ENCODE measurements at places on chromosomes 13 and 19. TPM values are rescaled to one million over a fixed set of nuclear protein-coding genes. Genes with fewer than 3 reads are reported as not detected.

DNA sequence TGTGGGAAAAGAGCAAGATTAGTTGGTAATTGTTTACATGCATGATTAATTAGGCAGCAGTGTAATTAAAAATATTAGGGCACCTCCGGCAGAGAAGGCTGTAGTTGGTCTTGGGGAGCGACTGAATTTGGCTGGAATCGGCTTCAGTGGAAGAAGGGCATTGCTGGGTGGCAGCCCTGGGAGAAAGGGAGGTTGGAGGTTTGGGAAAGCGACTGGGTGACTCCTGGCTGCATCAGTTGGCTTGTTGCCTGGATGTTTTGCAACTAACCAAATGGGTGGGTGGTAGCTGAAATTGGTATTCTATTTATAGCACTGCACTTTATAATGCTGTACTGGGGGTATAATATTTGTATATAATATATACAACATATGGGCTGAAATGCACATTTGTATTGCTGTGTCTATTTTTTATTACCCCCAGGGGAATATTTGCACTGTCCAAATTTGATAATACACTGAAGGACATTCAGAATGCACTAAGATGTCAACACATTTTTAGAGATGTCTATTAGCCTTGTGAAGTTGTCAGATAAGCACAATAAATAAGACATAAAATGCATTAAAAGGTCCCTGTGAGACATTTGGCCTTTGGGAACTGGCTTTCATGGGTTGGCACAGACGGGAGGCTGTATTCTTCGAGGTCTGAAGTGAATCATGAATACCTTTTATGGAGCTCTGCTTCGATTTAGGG, 1.7 kb downstream of the B3GLCT start:
- no peak for DNase-seq

DNA sequence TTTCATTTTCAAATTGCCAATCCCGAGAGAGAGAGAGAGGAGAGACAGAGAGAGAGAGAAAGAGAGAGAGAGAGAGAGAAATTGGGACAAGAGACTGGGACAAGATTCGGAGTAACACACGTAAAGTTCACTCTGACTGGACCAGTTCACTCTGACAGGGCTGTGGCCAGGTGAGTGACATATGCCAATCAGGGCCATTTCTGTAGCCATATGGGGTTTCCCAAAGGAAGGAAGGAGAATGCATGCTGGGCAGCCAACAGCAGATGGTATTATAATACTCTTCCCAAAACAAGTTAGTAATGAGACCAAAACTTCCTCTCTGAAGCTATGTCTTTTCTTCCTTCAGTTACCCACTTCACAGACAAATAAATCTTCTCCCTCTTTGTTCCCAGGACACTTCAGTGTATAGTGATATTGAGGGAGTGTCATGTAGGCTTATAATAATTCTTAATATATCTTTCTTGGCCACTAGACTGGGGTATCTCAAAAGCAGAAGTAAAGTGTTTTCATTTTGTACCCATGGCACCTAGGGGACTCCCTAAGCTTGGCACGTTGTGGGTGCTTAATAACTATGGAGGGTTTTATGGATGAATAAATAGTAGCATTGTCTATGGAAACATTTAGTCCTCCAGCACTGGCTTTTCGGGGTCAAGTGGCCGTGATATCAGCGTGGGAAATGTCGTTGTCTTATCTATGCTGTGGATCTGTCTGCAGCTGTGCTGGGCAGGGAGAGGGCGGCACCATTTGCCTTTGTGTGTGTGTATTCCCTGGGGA, 51.6 kb downstream of the SERP2 start:
- DNase-seq: no peak

DNA sequence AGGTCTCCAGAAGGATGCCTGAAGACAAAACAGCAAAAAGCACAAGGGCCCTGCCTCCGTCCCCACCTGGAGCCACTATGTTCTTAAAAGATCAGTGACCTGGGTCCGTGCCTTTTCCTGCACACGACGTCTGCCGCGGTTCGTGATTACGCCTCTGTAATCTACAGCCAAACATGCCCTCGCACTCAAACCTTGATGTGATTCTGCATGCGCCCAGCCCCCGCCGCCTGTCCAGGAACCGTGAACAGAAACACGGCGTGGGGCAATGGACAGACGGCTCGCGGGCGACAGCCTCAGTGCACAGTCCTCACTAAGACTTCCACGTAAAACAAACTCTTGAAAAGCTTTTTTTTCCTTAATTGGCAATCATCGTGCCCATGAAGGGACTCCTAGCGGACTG, 15.5 kb downstream of the C13orf46 start:
- DNase-seq: no peak

DNA sequence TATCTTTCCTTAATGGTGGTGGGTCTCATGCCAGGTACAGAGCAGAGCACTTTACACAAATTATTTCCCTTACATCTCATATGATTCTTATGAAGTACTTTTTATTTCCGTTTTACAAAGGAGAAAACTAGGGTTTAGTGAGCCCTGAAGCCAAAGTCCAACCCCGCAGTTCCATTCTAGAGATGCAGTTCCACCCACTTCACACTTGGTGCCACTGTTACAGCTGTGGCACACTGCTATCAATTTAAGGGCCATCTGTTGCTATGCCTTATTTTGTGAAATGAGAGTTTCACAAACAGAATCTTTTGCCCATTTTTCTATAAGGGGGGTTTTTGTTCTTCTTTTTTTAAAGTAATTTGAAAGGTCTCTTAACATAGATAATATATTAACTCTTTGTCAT, 12.9 kb downstream of the MIPEP start:
- DNase-seq: no peak

DNA sequence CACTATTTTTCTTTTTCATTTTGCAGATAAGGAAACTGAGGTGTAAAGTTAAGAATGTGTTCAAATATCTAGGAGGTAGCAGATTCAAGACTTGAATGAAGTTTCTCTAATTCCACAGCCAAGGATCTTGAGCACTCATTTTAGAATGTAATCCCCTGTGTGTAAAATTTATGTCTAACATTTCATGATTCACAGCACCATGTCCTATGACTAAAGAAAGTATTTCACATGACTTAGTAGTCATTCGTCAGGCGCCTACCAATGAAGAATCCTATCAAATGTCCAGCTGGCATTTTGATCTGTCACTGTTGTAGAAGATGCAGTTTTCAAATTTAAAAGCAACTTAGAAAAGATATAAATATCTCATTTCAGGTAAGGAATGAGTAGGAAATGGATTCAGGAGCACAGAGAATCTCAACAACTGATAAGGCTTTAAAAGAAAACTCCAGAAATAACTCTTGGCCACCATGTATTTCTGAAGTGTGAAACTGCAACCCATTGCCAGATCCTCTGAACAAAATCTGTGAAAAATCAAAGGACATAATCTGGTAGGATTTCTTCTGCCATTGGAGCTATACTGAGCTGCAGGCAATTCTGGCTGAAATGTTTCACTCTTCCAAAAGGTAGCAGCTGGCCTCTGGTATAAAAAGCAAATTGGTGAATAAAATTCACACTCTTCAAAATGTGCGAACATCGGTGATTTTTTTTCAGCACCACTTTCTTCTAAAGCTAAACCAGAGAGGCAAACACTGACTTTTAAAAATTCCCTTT, 92.2 kb downstream of the DCLK1 start:
- no peak for DNase-seq

GRCh38 chr19:10690341-10690781, 10.9 kb upstream of the QTRT1 start:
- DNase-seq: no peak

GRCh38 chr19:10155839-10156238, 36.1 kb upstream of the EIF3G start:
- no peak for DNase-seq

DNA sequence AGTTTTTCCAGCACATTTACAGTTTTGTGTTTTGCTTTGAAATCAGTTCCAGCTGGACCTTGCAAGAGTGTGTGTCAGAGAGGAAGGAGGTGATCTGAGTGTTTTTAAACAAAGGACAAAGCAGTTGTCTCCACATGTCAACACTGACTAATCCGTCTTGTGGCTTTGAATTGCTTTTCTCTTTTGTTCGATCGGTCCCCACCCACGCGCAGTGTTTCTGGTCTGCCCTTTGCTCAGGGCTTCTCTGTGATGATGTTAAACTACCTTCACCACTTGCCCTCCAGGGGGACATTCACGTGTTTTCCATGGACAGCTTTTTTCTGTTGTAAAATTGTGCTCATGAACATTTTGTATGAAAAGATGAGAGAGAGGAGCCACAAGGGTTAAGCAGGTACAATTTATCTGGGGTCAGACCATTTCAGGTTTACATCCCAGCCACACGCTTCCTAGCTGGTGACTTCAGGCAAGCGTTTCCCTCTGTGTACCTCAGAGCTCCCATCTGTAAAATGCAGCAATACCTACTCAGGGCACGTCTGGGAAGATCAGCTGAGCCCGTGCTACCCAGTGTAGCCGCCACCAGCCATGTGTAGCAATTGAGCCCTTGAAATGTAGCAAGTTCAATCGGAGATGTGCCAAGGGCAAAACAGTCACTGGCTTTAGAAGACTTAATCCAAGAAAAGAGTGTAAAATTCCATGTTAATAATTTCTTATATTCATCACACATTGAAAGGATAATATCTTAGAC, 13.5 kb upstream of the PLA2G4C start:
- DNase-seq: no peak

- DNase-seq: no peak
Measured at GRCh38 chr19:3784607-3785450, 1.4 kb downstream of the MATK start.

GRCh38 chr13:113627136-113627535, 30.9 kb downstream of the ATP4B start:
- no peak for DNase-seq

DNA sequence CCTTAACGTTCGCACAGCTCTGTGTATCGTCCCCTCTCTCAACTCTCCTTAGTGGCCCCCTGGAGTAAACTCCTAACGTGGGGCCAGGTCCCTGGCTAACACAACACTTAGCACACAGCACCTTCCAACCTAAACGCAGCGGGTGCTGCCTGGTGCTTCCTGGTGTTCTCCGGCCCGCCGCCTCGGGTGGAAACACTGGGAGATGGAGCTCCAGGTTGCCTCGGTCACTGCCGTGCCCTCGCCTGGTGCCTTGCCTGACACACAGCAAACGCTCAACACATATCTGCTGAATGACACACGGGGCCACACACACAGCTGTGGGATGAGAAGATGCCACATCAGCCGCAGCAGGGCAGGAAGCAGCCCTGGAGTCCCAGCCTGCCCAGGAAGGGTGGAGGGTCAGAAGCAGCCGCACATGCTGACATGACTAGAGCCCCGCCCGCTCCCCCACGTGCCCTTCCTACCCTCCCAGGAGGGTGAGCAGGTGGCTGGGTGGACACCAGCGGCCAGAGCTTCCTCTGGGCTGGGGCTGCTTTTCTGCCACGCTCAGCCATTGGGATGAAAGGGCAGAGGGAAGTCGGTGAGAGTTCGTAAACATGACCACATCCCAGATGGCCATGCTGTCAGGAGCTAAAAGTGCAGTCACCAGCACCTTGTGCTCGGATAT, 6.6 kb downstream of the PEPD start:
- no peak for DNase-seq

GRCh38 chr13:98097749-98098148, 45.1 kb upstream of the FARP1 start:
- no peak for DNase-seq

DNA sequence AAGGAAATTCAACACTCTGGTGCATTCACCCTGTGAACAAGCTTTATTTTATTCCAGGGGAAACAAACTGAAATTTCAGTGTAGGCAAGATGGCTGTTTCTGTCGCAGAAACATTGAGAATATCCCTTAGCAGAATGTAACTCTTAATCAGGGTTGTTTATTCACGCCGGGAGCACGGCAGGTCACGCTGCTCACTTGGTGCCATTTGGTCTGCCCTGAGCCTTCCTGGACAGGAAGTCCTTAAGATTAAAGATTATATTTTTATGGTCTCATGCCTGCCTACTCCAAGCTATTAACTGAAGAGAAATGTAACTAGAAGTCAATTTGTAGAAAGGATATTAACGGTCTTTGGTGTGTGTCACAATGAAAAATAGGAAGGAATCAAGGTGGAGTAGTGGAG, 185.3 kb upstream of the ARGLU1 start:
- DNase-seq: no peak

The MTUS2 gene
- 0.81 TPM for total RNA-seq

GRCh38 chr13:89401264-89401675, 1730.1 kb downstream of the SLITRK5 start:
- no peak for DNase-seq

DNA sequence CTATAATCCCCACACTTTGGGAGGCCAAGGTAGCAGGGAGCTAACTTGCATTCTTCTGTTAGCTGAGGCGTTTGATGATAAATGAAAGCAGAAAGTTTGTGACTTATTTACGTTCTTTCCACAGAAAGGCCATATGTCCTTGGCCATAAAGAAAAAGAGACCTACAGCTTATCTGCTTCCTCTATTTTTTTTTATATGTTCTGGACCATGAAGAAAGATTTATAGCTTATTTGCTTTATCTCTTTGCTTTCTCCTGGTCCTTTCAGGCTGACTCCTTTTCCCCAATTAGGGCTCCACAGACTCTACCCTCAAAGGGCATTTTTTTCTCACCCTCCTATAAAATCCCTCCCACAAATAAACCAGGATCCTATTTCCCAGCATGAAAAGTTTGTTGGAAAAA, 1.5 kb upstream of the ZNF616 start:
- DNase-seq: no peak

DNA sequence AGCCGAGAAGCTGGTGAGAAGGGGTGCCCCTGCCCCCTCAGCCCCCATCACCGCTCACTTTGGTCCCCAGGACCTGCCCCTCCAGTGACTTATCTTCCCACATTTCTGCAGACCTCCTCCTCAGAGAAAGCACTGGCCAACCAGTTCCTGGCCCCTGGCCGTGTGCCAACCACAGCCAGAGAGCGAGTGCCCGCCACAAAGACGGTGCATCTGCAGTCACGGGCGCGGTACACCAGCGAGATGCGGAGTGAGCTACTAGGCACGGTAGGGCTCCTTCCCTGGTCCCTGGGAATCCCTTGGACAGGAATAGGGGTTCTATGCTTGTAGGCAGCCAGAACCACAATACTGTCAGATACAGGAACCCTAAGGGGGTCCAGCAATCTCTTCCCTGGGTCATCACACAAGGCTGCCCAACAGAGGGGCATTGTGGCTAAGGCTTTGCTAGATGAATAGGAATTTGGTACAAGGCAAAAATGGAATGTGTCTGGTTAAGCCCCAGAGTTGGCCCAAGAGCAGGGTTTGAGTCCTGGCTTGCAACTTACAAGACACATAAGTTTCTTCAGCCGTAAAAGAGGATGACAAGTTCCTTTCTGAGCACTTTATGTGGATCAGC, 1.0 kb downstream of the USE1 start:
- DNase-seq: no peak

DNA sequence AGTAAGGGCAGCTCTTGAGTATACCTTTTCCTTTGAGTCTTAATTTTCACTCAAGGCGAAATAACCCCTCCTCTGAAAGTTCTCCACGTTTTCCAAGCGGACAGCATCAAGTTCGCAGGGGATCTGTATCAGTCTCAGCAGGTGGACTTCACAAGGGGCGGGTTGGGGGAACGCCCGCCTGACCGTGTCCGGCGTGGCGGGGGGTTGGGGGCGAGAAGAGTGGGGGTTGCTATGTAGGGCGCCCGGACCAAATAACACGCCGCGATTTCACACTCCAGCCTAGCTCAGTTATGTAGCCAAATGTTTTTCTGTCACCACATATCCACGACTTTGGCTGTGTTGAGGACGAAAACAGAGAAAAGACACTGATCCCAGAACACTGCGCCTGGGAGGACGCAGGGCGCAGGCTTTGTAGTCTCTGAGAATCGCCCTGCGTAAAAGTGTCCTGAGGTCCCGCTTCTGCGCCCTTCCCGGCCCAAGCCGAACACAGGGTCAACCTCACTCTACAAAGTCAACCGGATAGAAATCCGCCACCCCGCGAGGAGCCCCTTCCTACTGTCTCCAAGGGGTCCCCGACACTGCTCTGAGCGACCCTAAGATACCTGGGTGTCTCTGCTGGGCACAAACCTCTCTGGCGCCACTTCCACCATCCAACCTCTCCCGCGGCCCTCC, 524 bp downstream of the RUBCNL start:
- no peak for DNase-seq
